Uterine smooth muscle cell (primary cell): ENCODE measurements at places on chromosomes 1 and 21. TPM values are rescaled to one million over a fixed set of nuclear protein-coding genes. Genes with fewer than 3 reads are reported as not detected.

Gene STIL
- total RNA-seq, result 5.5 and 15.6 TPM in 2 replicates

Gene RIPPLY3
- total RNA-seq, result not detected in 2 replicates

Gene LRIF1
- total RNA-seq, result 14.8 and 16.4 TPM in 2 replicates

Gene TMEM59
- 150 and 341 TPM in 2 replicates for total RNA-seq

Gene LAPTM5
- total RNA-seq, result not detected in 2 replicates

Gene AADACL3
- total RNA-seq, result not detected in 2 replicates

Gene RAB3GAP2
- total RNA-seq, result 47.3 and 52.7 TPM in 2 replicates

Gene TAF5L
- total RNA-seq, result 13.6 and 20.6 TPM in 2 replicates

Gene CELSR2
- total RNA-seq, result 1.00 and 3.4 TPM in 2 replicates

Gene FCRL2
- total RNA-seq, result not detected in 2 replicates

Gene FAM72A
- total RNA-seq, result 3.0 and 5.5 TPM in 2 replicates

Gene RORC
- not detected in 2 replicates for total RNA-seq

Gene WNT2B
- total RNA-seq, result 0.75 and 1.2 TPM in 2 replicates

Gene MROH7
- 0.11 and 0.12 TPM in 2 replicates for total RNA-seq

Gene GAS5
- total RNA-seq, result 531 and 643 TPM in 2 replicates

Gene NR1I3
- not detected in 2 replicates for total RNA-seq

Gene TMPRSS3
- total RNA-seq, result not detected in 2 replicates

Gene CRYAA
- not detected in 2 replicates for total RNA-seq

Gene ERICH3
- not detected in 2 replicates for total RNA-seq

Gene FAM3B
- total RNA-seq, result not detected in 2 replicates

Gene S100A7
- total RNA-seq, result not detected in 2 replicates

Gene TMEM269
- total RNA-seq, result under 0.01 and 0.12 TPM in 2 replicates

Gene MAN1C1
- 2.4 and 12.2 TPM in 2 replicates for total RNA-seq

Gene EXTL1
- 0.44 and 0.75 TPM in 2 replicates for total RNA-seq

Gene HSF2BP
- 1.00 and 2.4 TPM in 2 replicates for total RNA-seq

Gene RCSD1
- not detected in 2 replicates for total RNA-seq

Gene SHISAL2A
- total RNA-seq, result not detected in 2 replicates

Gene SPRR2G
- total RNA-seq, result not detected in 2 replicates

Gene AGPAT3
- total RNA-seq, result 67.1 and 77.8 TPM in 2 replicates

Gene NTRK1
- total RNA-seq, result not detected in 2 replicates
